ENCODE measurements at places on chromosomes 5 and 9.

DNA sequence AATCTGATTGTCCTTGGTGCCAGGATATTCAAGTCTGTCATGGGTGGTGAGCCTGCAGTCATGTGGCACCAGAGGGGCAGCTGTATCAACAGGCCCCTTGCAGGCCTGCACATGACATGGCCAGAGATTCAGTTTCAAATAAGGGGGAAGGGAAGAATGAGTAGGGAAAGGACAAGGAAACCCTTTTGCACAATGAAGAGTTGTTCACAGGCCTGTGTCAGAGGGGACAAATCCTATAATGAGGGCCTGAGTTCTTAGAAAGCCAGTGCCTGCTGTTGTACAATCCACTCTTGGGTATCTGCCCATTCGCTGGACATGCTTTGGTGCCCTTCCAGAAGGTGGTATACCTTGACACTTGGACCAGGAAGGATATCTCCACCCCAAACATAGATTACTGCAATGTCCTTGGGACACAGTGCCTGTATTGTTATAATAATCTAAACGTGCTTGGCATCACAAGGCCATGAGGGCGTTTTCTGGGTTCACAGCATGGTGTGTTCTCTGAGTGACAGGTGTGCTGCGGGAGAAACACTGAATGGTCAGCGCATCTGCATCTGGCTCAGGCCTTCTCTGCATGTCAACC is 1.9 kb upstream of the TMEM171 start:
- no peak for DNase-seq

GRCh38 chr9:137368431-137369035 is 54.4 kb downstream of the EXD3 start:
- no peak for DNase-seq

- DNase-seq: no peak
Measured at GRCh38 chr9:1271367-1271766, 221.2 kb downstream of the DMRT2 start.

DNA sequence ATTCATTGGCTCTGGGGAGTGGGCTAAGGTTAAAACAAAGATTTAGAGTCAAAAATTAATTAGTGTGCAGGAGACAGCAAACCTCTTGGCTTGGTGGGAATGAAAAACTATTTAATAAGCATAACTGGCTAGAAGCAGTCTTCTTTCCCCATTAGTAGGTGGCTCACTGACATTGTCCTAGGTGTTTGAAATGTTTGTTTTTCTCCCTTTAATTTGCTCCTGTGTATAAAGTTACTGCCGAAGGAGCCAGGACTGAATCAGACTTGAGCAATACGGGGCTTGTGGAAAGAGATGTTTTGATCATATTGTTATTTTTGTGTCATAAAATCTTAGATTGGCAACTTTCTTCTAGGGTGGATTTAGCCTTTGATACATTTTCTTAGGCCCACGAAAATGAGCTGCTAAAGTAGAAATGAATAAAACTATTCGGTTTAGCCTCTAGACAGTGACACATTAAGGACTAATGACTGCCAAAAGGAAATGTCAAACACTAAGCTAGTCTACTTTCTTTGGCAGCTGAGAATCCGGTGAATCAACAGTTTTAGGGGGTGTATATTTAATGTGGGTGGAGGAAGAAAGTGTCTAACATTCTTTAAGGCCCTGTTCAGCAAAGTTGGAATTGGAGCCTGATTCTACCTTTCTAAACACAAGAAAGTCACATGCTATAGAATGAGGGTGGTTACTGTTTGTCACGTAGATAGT is 30.2 kb downstream of the LRRTM2 start:
- DNase-seq: no peak

DNA sequence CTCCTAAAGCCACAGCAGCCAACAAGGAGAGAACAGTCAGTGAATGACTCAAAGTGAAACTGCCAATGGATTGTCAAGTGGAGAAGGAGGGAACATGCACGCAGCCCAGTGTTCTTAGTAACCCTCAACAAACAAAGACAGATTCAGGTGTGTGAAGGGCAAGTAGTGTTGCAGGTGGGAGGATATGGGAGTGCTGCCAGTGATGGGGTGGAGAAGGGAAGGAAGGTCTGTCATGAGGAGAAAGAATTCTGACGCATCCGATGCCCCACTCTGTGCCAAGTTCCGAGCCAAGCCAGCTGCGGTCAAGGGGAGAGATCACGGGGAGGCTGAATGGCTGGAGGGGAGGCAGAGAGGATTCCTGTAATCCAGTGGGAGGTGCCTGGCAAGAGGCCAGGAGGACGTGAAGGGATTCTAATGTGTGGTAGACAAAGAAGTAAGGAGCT is 56.5 kb downstream of the CAST start:
- DNase-seq: no peak

DNA sequence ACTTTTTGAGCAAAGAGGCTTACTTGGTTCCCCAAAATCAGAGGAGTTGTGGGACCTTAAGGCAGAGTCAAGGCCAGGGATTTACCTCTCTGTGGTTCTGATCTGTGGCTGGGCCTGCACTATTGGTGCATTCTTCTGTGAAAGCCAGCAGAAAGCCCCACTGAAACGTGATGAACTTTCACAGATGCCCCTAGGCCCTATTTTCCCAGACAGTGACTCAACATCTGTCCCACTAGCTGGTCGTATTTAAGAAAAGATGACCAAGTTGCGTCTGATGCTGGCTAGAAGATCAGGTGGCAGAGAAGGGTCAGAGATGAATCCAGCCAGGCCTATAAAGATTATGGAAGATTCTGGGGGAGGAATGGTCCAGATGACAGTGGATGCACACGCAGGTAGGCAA is 153.1 kb downstream of the ACTL7B start:
- no peak for DNase-seq

- DNase-seq: no peak
Measured at GRCh38 chr9:137079401-137079787, 2.1 kb downstream of the UAP1L1 start.

GRCh38 chr5:39399135-39400036 is 25.4 kb downstream of the DAB2 start:
- DNase-seq: no peak

- DNase-seq: no peak
Measured at GRCh38 chr5:75192804-75193203, 43.9 kb downstream of the ANKRD31 start.

- DNase-seq: no peak
Measured at GRCh38 chr9:131603199-131603598, 57.9 kb downstream of the PRRT1B start.

GRCh38 chr5:91875196-91875779 is 492.2 kb upstream of the ARRDC3 start:
- no peak for DNase-seq

DNA sequence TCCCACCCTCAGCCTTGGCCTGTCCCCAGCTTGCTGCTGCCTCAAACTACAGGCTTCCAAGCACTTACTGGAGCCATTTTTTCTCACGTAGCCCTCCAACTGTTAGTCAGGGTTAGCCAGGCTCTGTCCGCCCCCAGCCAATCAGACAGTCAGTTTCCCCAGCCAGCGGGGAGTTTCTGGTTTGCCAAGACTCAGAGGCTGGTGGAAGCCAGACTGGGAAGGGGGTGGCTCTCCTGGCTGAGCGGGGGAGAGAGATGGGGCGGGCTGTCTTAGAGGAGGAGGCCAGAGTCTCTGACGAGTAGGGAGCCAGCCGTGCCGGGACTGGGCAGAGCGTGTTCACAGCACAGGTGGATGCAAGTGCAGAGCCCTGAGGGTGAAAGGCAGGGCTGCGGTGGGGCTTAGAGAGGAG is 15.3 kb downstream of the PROP1 start:
- DNase-seq: no peak

DNA sequence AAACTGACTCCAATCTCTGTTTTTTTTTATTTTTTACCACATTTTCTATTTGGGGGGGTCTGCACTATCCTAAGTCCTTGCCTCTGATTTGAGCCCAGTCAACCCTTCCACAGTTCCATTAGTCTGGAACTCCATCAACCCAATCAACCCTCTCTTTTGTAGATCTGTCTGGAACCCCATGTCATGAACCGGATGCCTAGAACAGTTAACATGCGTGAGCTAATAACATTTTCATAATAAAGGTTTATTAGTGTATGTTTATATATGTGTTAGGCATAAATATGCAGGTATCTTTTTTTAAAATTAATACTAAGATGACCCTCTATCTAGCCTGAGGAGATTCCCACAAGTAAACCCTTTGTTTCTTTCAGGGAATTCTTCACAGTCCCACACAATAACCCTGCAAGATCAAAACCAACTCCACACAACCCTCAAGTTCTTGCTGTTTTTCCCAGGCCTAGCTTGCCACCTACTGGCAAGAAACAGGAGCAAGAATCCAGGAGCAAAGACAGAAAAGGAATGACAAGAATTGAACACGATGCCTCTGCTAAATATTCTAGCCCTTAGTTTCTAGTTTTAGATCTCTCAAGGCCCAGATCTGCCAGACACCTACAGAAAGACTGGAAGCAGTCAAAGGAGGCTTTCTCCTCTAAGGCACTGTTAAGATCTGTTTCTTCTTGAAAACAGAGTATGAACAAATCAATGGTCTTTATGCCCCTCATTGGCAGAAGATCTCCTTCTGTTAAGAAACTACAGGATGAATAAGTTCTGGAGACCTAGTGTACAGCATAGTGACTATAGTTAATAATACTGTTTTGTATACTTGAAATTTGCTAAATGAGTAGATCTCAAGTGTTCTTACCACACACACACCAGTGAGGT is 100.4 kb downstream of the TRIM36 start:
- no peak for DNase-seq

- DNase-seq: no peak
Measured at GRCh38 chr5:68722357-68722756, 371.5 kb upstream of the SLC30A5 start.

GRCh38 chr5:125257057-125257972 is 510.9 kb upstream of the ZNF608 start:
- DNase-seq: no peak

GRCh38 chr5:180988016-180988415 is 630 bp upstream of the BTNL3 start:
- DNase-seq: no peak

GRCh38 chr5:152601806-152602732 is 197.0 kb upstream of the NMUR2 start:
- DNase-seq: no peak

Data from CD4-positive, alpha-beta T cell treated with Interleukin-6 for 4 hours (primary cell).